ENCODE measurements at places on chromosomes 2 and 18.

GRCh38 chr2:16639431-16639830, 26.2 kb downstream of the CYRIA start:
- DNase-seq, result no peak

DNA sequence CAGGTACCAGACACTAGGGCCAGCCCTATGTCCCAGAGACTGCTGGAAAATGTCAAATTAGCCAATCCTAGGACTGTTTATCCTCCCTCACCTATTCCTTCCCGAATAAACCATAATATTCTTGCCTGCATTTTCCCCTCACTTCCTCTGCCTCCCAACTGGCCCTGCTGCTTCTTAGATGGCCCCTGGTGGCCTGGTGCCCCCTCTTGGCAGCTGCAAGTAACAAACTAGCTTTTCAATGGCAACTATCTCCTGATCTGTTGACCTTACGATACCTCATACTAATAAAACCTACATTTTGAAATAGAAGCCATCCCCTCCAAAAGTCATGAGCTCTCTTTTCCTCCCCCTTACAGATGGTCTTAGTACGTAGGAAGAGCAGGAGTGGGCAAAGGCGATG, 132.0 kb downstream of the ALPK2 start:
- no peak for DNase-seq

- no peak for DNase-seq
Observed at GRCh38 chr2:95234286-95234785, 27.0 kb downstream of the ZNF892 start.

DNA sequence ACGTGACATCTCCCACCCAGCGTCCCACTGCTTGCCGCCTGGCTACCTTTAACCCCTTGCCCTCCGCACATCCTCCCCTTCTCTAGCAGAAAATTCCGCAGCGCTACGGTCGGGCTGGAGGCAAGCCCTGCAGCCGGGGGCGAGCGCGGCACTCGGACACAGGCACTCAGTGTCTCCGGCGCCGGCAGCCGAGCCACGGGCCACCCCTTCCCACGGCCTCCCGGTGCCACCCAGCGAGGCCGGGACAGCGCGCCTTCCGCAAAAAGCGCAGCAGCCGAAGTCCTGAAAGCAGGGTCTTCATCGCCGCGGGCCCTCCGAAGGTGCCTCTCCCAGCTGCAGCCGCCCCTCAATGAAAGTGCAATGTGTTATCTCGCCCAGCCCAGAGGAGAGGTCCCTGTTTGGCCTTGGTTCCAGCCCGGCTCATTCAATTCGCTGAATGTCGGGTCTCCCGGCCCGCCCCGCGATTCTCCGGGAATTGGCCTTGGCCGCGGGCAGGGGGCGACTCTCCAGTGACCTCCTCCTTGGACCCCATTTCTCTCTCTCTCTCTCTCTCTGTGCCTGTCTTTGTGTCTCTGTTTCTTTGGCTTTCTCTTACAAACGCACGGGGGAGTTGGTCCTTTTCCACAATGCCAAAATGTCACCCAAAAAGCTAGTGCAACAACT, 1.1 kb downstream of the DLGAP1 start:
- DNase-seq, result no peak

DNA sequence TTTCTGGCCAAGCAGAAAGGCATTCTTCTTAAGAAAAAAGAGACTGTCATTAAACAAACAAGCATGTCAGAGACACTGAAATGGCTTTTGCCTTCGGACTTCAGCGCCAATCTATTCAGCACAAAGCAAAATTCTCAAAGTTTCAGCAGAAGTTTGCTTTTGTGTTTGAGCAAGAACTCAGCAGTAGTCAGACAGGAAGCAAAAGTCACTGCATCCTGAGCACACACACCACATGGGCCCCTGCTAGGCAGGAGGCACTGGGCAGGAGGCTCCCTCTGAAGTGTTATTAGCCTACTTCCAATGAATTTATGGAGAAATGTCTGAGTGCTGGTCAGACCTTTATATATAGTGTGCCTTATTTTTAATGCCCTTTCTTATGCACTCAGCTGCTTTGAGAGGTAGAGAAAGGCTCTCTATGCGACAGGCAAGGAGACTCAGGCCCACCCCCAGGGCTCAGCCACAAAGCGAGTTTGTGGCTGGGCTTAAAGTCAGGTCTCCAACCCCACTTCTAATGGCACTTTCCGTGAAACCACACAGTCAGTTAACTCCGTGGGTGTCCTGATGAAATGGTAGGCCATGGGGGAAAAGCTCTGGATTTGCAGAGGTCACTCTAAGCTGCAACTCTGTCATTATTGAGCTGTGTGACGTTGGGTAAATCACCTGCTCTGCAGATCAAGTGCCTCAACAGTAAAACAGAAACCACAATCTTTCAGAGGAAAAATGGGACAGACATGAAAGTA, 161.0 kb upstream of the TMEM200C start:
- DNase-seq, result no peak
